ENCODE measurements at places on chromosomes 5 and 9.

GRCh38 chr5:37812365-37812764 is 27.5 kb downstream of the GDNF start:
- no peak for DNase-seq

GRCh38 chr5:77282337-77283027 is 72.0 kb downstream of the PDE8B start:
- peak; percentile 69 for DNase-seq

DNA sequence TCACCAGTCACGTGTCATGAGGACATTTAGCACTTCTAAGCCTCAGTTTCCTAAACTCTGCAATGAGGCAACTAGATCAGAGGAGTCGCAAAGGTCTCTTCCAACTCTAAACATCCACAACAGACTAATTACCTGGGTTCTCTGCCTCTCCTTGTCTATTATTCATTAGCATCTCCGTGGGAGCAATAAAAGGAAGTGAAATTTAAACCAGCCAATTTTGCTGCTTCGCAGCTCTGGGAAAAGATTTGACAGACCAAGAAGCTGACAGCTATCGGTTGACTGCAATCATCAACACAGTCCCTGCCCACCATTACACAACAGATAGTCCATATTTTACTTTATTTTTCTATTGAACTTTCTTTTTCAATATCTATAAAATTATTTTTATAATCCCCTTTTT is 308.9 kb downstream of the NR2F1-AS1 start:
- DNase-seq: no peak

DNA sequence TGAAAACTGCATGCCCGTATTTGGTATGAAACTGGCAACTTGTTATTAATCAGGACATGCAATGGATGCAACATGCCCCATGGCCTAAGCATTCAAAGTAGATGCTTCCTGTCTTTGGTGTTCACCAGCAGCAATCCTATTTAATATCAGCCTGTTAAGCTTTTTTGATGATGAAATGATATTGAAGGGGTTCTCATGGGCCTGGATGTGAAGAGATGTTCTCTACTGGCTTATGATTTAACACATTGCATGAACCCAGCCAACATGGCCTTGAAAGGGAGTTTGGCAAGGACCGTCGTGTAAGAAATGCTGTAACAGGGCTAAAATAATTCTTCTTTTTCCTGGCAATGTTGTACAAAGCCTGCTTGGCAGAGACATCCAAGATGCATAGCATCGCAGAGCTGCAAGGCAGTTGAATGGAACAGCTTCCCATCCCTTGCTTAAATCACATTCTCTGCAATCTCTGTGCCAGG is 111.2 kb downstream of the SMARCA2 start:
- DNase-seq: no peak
